ENCODE measurements at places on chromosomes 3 and 15. TPM values are rescaled to one million over a fixed set of nuclear protein-coding genes. Genes with fewer than 3 reads are reported as not detected.

GRCh38 chr15:69930754-69931153 lies 167.0 kb downstream of the TLE3 start:
- no peak for DNase-seq

DNA sequence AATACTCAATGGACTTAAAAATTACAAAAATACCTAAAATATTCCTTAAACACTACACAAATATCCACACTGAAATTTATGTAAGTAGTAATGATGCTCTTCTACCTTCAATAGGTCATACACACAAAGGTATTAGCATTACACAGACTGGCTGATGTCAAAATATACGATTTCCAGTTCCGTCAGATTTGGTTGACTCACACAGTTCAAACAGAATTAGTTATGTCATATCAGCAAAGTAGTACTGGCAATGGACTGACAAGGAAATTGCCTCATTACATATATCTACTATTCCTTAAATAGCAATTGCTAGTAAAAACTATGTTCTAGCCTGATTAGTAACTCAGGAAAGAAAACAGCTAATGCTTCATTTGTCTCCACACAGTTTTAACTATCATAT lies 70.8 kb downstream of the ADAM10 start:
- DNase-seq, result no peak

The SCN5A gene
- polyA plus RNA-seq, result 2.1 TPM

The NRG4 gene
- 3.1 TPM for polyA plus RNA-seq

Data from left renal cortex interstitium (tissue), 4 donors.